Activated naive CD8-positive, alpha-beta T cell treated with anti-CD3 and anti-CD28 coated beads, Interleukin-2, amount 50 U/mL, for 16 hours (primary cell): ENCODE measurements at places on chromosomes 4 and X.

- DNase-seq: no peak
Observed at GRCh38 chr4:78058591-78059523, 1.7 kb downstream of the FRAS1 start.

- DNase-seq: no peak
Observed at GRCh38 chr4:152771741-152772533, 7.6 kb downstream of the TIGD4 start.

- DNase-seq: no peak
Observed at GRCh38 chr4:73852771-73853170, 325 bp upstream of the PF4V1 start.

- DNase-seq: no peak
Observed at GRCh38 chrX:24577091-24577490, 70.1 kb downstream of the PCYT1B start.

DNA sequence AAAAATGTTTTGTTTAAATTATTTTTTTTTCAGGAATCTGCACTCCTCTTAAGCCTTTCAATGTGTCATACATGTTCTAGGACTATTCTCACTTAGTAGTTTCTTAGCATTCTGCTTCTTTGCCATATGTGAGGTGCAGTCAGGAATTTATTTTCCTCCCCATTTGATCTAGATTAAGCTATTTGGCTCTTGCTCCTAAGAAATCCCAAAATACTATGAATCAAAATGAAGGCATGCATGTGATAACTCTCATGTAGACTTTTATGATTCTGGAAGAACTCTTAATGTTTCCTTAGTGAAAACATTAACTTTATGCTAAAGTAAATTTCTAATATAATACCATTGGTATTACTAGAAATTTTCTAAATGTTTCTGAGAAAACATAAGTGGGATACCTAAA, 664.5 kb downstream of the RAPGEF2 start:
- no peak for DNase-seq

DNA sequence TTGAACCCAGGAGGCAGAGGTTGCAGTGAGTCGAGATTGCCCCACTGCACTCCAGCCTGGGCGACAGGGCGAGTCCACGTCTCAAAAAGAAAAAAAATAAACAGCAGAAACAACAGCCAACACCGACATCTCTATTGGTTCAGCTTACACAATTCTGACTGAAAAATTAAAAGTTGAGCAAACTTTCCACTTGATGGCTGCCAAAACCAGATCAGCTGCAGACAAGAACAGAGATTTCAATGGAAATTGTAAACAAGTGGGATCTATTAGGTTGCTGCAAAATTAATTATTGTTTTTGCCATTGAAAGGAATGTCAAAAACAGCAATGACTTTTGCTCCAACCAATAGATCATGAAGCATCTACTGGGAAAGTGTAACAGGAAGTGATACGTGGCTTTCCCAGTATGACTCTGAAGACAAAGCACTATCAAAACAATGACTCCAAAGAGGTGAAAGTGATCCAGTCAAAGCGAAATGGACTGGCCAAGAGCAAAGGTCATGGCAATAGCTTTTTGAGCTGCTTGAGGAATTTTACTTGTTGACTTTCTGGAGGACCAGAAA, 26.3 kb downstream of the UPF3B start:
- no peak for DNase-seq

DNA sequence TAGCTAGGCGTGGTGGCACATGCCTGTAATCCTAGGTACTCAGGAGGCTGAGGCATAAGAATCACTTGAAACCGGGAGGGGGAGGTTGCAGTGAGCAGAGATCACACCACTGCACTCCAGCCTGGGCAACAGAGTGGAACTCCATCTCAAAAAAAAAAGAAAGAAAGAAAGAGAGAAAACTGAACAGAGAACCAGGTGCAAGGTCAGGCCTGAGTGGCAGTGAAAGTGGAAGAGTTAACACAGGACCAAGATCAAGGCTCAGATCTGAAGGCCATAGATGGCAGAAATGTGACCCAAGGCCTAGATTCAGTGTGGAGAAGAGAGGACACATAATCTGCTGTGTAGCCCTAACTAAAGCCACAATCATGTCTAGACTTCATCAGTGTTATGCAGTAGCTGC, 4.9 kb upstream of the ZNF630 start:
- no peak for DNase-seq
